ENCODE measurements at places on chromosomes 16 and 17.

DNA sequence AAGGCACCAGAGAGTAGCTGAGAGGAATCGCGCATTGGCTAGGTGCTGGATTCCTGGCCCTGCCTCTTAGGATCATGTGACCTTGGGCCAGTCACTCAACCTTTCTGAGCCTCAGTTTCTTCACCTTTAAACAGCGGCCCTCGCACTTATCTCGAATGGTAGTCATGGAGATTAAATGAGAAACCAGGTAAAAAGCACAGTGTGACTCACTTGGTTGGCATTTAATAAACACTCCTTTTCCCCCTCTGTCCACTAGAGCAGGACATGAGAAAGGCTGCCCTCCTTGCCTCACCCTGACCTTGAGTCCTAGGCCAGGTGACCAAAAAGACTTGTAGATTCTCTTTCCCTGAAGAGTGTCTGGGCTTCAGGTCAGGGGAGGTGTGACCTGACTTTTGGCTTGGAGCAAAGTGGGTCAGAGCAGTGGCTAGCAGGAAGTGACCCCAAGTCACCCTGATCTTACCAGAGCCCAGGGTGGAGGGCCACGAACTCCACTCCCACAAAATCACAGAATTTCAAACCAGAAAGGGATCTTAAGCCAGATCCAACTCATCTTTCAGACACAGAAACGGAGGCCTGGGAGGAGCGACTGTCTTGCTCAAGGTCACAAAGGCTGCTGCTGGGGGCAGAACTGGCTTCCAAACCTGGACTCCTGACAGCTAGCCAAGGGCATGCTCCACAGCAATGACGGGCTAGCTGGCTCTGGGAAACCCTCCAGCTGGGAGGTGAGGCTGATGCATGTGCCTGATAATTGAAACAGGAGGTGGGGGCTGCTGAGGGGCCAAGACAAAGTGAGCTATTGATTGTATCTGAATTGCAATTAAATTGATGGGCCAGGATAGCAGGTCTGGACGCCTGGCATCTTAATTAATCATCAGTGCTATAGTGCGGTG lies 65.2 kb downstream of the PIPOX start:
- no peak for DNase-seq

DNA sequence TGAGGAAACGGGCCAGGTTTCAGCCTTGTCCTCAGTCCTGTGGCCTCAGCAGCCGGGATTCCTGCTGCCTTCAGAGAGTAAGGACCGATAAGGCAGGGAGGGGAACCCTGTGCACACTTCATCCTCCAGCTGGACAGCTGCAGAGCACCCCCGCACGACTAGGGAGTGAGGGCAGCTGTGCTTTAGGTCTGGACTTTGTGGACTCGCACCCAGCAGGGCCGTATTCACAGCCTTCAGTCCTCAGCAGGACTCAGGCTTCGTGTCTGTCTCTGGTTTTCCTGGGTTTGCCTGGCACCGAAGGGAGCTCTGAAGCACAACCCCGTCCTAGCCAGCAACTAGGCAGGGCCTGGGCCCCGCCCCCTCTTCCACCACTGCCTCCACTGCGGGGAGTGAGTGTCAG lies 45.8 kb upstream of the CACNG5 start:
- DNase-seq: no peak

- DNase-seq: no peak
These were observed 3.7 kb downstream of the VEZF1 start for GRCh38 chr17:57984261-57984890.

DNA sequence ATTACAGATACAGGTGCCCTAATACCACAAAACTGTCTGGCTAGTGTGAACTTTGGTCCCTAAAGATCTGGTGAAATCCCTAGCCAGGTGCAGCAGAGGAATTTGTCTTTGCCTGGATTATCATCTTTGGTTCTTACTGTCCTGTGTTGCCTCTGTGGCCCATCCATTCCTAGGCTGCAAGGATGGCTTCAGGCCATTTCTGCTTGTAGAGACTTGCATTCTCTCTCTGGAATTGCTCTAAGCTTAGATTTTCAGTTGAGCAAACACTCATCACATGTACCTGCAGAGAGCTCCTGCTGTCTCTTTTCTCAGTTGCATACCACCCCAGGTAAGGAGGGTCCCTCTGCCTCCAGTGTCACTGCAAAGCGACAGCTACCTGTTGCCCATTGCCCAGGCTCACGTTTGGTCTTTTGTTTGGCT lies 114.9 kb downstream of the PRKCA start:
- DNase-seq: no peak

GRCh38 chr17:1746975-1747543 lies 4.4 kb downstream of the SERPINF2 start:
- DNase-seq: no peak

DNA sequence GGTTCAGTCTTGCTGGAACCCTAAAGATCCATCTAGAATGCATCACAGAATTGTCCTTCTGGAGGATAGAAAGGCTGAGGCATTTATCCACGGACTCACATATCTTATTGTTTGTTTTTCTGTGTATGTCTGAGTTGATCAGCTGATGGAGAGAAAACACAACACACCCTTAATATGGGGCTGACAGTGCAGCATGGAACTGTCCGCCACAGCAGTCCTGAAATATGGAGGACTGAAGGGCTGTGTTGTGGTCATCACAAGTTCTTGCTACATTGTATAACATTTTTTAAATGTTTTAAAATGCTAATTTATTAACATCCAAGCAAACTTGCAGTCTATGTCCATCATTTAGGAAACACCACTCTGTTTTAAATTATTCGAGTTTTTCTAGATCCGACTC lies 448.9 kb upstream of the ERCC4 start:
- DNase-seq: no peak

DNA sequence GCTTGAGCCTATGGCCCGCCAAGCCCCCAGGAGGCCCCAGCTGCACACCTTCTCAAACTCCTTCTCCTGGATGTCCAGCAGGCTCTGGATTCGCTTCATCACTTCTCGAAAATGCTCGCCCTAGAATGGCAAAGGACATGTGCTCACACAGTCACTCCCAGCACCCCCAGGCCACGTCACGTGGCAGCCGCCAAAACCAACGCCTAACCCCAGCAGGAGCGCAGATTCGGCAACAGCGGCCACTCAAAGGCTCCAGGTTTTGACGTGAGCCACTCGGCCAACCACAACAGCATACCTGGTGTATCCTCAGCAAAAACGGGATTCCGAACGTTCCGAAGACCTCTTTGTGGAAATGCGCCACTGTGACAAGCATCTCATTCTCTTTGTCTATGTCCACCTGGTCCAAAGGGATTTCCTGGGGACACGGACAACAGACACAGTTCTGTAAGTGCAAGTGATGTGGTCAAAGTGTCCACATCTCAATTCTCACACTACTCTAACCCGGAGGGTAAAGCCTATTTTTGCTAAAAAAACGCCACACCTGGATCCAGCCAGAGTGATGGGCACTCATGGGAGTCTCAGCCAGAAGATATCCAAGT lies 12.7 kb downstream of the LITAFD start:
- no peak for DNase-seq

DNA sequence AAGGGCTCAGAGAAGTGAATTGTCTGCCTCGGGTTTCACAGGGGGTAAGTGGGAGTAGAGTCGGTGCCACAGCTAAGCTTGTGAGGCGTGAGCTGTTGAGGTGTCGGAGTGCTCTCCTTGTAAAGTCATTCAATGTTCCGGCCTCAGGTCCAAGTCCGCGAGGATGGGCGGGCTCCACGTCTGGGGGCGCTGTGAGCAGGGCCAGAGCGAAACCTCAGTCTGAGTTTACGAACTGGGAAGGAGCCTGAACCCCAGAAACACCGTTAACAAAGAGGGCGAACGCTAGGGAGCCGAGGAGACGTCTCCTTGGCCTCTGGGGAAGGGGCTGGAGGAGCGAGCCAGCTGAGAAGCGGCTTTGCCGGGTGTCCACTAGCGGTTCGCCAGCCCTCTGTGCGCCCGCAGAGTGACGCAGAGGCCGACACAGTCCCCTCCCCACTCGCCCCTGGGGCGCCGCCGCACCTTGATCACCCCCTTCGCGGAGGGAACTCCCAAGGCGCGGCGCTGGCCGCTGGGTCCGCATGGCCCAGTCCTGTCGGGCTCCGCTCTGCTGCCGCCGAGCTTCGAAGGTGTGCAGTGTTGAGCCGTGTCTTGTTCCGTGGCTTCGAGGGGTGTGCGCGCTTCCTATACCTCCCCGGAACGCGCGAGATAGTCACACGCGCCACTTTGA lies 4.9 kb downstream of the IRX3 start:
- no peak for DNase-seq

- DNase-seq: no peak
These were observed 33.4 kb downstream of the CDK5R1 start for GRCh38 chr17:32520104-32520701.

DNA sequence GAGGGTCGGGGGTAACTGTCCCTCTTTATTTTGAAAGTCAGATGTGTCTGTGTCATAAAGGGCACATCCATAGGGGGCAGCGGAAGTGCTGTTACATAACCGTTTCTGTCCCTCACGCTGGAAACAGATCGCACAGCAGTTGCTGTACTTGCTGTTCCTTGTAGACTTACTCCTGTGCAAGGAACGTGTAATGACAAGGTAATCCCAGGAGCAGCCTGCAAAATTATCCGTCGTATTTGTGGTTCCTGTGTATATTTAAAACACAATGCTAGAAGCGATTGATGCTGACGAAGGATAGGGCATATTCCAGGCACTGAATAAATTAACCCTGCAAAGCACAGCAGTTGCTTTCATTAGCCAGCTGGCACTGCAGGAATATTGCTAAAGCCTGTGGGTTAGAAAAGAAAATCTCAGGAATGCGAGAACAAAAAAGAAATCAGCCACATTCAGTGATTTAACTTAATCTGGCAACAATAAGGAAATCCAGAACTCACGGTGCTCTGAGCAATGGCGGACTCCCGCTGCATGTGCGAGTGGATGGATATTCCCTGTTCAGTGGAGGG lies 76.2 kb downstream of the SPECC1 start:
- DNase-seq: no peak

DNA sequence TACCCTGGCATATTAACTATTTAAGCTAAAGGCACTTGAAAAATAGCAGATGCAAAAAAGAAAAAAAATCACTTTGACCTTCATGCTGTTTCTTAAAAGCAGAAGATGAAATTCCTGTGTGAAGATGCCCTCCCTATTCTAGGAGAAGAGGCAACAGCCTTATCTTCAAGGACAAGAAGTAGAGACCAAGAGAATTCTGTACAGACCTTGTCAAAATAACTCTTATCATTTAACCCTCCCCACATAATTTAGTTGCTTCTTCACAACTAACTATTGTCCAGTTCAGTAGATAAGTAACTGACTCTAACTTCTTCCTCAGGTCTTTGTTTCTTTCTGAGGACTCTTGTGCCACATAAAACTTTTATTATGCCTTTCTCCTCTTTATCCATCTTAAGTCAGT lies 72.0 kb upstream of the MARCHF10 start:
- DNase-seq: no peak
